ENCODE measurements at places on chromosomes 1 and 21.

GRCh38 chr1:171798765-171799164, 17.3 kb downstream of the METTL13 start:
- DNase-seq = no peak

DNA sequence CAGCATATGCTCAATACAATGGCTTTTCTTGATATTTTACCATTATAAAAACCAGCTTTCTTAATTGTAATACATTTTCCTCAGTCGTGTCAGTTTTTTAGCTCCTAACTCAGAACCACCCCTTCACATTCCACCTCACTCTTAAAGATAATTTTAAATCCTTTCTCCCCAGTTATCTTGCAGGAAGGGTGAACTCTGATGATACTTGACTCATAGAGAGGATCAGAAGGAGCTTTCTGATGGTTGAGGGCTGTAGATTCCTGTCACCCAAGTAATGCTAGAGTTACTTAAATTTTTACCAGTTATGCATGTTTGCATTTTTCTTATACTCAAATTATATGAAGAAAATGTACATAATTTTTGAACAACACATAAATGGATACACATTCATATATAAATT, 233.7 kb downstream of the NCAM2 start:
- no peak for DNase-seq

DNA sequence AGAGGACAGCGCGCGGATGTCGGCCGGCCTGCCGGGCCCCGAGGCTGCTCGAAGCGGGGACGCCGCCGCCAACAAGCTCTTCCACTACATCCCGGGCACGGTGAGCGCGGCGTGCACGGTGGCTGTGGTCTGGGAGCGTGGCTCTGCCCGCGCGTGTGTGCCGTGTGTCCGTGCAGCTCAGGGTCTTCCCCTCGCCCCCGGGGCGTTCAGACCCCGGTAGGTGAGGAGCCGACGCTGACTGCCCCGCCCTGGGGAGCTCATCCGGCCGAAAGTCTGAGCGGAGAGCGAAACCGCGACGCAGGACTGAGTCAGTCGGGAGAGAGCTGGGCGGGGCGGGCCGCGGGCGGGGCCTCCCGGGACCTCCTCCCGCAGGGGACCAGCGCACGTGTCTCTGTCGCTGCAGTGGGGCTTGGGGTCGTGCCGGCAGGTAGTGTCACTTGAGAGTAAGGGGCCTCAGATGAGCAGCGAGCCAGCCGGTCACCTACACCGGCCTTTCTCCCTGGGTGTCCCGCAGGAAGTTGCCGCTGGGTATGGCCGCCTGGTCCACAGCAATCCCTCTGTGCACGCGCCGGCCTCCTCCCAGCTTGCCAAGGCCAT, 520 bp downstream of the PLEKHN1 start:
- peak; percentile 58 for DNase-seq

GRCh38 chr21:45308194-45309068, 20.7 kb upstream of the POFUT2 start:
- DNase-seq = no peak

DNA sequence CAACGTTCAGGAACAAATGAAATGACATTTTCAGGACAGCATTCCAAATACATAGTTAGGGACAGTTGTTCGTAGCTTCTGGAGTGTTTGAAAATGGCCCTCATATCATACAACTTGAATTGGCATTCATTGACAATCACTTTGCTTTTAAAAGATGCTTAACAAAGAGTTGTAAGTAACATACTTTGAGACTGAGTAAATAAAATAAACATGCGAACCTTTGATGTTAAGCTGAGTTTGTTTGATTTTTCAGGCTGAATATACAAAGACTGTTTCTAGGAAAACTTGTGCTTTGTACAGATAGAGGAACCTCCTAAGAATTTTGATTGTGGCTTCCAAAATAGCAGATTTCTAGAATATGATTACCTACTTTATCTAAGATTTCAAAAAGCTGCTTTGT, 45.3 kb downstream of the ITSN1 start:
- DNase-seq = no peak

DNA sequence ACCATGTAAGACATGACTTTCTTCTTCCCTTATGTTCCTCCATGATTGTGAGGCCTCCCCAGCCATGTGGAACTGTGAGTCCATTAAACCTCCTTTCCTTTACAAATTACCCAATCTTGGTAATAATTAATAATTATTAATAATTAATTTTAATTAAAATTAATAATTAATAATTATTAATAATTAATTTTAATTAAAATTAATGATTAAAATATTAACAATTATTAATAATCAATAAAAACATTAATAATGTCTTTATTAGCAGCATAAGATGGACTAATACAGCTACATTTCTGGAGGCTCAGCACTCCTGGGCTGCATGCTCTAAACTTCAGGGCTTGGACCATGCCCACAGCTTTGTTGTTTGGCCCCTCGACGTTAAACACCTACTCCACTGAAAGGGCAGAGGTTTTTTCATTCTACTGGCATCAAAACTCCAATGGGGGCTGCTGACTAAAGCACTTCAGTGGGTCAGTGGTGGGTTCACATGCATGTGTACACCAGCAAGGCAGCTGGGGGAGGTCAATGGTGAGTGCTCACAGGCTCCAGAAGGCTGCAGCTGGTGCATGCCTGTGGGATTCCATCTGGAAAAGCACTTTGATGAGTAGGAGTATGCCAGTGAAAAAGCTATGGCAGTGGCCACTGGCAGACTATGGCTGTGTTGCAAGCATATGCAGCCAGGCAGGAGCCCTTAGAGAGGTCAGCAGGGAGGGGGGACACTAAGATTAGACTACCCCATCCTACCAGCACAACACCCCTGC, 561.3 kb downstream of the NCAM2 start:
- DNase-seq = no peak

- DNase-seq = no peak
These were observed 32.5 kb downstream of the PLEKHO1 start for GRCh38 chr1:150182247-150182646.

GRCh38 chr1:64343105-64343822, 126.7 kb upstream of the CACHD1 start:
- DNase-seq = no peak

DNA sequence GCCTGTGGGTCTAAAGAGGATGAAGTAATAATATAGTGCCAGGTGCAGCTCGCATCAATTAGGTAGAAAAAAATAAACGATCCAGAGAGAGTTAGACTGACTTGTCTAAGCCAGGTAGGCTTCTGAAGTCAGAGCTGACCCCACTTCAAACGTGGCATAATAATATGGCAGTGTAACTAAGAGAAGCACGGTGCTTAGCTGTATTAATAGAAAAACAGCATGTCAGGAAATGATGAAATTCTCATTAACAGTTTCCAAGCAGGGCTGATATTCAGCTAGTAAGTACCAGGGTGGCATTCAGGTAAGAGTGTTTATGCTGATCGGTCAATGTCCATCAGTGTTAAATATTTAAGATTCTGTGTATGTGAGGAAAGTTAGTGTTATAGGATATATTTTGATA, 145.8 kb upstream of the SAMSN1 start:
- DNase-seq = no peak

- DNase-seq = no peak
These were observed 9.9 kb upstream of the CFHR2 start for GRCh38 chr1:196933531-196934189.

GRCh38 chr1:231616667-231617066, 9.9 kb upstream of the DISC1 start:
- DNase-seq = no peak

DNA sequence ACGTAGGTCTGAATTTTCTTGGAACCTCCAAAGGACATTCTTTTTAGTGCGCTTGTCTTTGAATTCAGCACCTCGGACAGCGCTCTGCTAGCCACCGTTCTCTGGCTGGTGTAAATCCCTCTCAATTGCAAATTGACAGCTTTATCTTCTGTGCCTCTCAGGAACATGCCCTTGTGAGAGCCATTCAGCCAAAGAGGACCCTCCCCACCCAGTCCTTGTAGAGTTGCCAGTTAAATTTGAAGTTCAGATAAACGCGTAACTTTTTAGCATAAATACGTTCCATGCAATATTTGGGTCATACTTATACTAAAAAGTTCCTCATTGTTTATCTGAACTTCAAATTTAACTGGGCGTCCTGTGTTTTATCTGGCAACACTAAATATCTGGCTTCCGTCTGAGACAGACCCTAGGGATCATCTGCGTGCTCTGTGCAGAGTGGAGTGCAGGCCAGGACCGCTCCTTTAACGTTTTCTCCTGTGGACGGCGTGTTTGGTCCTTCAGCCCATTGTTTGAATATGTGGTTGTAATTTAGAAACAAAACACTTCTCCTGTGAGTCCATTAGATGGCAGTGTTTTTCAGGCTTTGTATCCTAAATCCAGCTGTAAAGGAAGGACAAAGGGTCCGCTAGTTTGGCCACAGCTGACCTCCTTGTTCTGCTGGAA, 7.0 kb downstream of the KCNAB2 start:
- peak; percentile 23 for DNase-seq

DNA sequence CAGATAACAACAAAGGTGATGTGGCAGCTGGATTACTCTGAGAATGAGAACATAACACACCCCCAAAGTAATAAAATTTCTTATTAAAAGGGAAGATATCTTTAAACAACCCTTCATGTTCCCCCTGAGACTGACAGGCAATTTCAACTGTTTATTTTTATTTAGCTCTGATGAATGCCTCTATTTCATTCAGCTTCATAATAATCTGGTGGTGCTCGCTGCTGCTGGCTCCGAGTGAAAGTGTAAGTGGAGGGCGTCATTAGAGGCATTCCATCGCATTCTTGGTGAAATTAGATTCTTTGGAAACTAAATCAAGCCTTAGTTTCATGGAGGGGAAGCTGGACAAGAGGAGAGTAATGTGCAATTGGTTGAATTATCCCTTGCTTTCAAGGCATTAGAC, 128.9 kb downstream of the GRIK1 start:
- no peak for DNase-seq

- no peak for DNase-seq
These were observed 17.4 kb downstream of the KCNA10 start for GRCh38 chr1:110501488-110502132.

- no peak for DNase-seq
These were observed 127.8 kb upstream of the GREM2 start for GRCh38 chr1:240739754-240740153.

DNA sequence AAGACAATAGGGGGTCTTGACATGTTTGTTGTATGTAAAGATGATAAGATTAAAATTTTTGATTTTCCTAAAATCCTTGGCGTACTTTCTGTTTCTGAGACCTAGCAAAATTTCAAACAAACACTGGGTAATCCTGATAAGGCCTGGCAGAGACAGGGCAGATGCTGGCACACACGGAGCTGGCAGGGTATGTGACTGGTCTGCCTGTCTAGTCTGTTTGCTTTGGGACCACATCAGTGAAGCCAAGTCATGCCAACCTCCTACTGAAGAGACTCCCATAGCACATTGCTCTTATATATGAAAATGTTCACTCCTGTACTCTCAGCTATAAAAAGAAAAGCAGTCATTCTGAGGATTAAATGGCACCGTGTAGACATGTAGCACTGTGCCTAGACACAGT, 14.1 kb downstream of the TOR3A start:
- DNase-seq = no peak

DNA sequence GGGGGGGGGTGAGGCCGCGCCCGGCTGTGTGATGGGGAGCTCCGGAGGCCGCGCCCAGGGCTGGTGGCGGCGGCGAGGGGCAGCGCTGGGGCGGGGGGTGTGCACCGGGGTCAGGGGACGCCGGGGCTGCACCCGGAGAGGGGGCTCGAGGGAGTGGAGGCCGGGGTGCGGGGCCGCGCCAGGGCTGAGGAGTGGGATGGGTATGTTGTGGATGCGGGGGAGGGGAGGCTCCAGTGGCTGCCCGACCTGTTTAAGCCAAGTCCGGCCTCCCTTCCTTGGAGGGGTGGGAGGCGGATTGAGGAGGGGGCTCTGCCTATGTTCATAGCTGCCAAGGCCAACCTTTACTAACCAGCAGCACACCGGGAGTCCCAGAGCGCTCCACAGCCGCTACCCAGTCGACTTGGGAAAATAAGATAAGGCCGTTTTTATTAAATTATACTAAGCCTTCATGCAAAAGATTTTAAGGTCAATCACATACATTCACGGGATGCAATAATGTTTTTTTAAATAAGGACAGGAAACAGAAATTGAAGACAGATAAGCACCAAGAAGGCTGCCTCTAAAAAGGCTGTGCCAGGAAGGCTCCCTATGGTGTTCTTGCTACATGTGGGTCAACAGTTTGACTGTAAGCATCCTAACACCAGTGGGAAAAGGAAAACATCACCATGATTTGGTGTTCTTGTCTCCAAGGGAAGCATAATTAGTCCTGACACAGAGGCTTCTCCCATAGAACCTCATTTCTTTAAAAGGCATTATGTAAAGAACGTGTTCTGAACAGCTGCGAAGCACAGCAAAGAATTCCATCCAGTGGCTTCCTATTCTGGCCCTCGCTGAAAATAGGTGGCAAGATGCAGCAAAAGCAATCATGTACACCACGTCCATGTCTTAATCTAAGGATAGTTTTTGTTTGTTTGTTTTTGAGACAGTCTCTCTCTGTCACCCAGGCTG, 626 bp upstream of the HLCS start:
- DNase-seq = no peak

DNA sequence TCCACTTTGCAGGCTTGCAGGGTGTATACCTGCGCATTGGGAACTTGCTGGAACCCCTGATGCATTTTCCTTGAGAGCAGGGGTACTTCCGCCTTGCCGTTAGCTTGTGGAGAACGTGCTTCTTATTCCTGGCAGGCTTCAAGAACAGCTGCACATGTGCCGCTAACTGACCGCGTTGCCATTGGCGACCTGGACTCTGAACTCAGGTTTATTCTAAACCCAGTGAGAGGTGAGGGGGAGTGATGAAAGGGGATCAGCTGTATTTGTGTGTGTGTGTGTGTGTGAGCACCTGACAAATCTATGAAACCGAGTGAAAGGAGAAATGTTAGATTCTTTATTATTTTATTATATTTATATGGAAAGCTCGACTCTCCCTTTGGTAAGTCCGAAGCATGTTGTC, 128.6 kb downstream of the HUNK start:
- DNase-seq = no peak

DNA sequence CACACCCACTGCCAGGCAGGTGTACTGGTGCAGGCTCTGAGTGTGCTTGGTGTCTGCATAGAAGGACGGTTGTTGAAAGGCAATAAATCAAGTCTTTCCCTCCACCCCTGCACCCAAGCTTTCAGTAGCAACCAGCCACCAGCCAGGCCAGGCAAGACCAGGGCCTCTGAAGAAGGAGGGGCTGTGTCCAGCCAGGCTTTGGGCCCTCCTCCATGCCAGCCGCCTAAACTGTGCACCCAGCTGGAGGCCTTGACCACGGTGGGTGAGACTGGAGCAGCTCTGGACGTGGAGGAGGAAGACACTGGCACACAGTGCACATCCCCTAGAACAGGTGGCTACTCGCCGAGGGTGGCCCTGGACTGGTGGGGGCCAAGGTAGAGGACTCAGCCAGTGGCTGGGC, 4.9 kb downstream of the OLIG2 start:
- no peak for DNase-seq

- no peak for DNase-seq
These were observed 8.3 kb upstream of the RIPK4 start for GRCh38 chr21:41775149-41775472.

- DNase-seq = no peak
These were observed 19.9 kb downstream of the CRYAA start for GRCh38 chr21:43188592-43189210.

DNA sequence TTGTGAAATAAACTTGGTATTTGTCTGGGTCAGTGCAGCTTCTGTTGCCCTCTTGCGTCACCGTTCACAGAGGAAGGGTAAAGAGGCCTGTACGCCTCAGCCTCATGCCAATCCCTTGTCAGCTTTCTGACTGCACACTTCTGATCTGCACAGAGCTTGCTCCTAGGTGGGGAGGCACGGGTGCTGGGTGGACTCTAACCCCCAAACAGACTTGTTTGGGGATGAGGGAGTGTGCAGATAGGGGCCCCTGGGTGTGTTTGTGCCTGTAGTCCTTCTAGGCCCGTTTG, 803 bp upstream of the B4GALT2 start:
- no peak for DNase-seq

Data from stimulated activated CD8-positive, alpha-beta memory T cell treated with anti-CD3 and anti-CD28 coated beads, Interleukin-7, amount 100 ng/mL, for 1 hour (primary cell).